ENCODE measurements at places on chromosomes 13 and 19. TPM values are rescaled to one million over a fixed set of nuclear protein-coding genes. Genes with fewer than 3 reads are reported as not detected.

- no peaks in the 10 kb centered on the region for H3K4me1 ChIP-seq
- no peak for DNase-seq
- no peak overlapping the region for H3K4me3 ChIP-seq
- H3K27ac ChIP-seq = no peak overlapping the region
Measured at GRCh38 chr19:38047049-38047438, 140.0 kb downstream of the SIPA1L3 start.

DNA sequence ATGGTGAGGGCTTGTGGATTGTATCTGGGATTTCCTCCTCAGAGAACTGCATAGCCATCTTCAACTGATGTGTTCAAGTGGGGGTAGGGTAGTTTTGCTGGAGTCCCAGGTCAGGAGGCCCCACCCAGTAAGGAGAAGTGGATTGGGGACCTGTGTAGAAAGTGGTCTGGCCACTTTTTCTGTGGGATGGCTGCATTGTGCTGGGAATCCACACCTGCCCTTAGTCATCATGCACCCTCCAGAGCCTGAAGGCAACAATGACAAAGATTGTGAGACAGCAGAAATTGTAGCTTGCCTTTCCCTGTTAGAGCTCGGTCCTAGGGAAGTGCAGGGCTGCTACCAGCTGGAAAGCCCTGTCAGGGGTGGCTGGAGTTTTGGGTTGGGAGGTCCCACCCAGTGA, 255.4 kb downstream of the NDFIP2 start:
- no peaks in the 10 kb centered on the region for H3K4me1 ChIP-seq
- H3K27me3 ChIP-seq = no peaks in the 10 kb centered on the region
- H3K36me3 ChIP-seq = no peaks in the 10 kb centered on the region
- no peak for DNase-seq
- H3K4me3 ChIP-seq = no peak overlapping the region

DNA sequence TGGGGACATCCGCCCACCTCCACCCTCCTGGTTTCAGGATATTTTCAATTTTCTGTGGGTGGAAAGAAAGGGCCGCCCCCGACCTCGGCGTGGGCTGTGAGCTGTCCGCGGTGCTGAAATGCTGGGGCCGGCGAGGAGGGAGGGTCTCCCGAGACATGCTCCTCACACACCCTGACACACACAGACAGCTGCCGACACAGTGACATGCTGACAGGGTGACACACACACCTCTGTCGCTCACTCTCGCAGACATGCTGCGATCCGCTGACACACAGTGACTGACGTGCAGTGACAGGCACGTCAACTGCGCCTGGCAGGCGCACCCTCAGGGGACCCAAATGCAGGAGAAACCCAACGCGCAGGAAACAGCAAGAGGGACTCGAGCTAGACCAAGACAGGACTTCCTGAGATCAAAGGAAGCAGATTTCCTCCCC, 25.1 kb upstream of the MEIS3 start:
- no peaks in the 10 kb centered on the region for H3K36me3 ChIP-seq
- no peaks in the 10 kb centered on the region for H3K4me1 ChIP-seq
- no peaks in the 10 kb centered on the region for H3K27me3 ChIP-seq

DNA sequence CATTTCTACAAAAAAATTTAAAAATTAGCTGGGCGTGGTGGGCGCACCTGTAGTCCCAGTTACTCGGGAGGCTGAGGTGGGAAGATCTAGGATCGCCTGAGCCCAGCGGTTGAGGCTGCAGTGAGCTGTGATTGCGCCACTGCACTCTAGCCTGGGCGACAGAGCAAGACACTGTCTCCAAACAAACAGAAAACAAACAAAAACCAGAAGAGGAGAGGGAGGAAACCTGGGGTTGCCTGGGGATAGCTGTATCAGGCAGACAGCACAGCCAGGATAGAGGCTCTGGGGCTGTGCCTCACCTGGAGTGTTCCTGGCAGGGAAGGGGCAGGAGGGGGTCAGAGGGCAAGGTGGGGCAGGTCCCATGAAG, 2.6 kb upstream of the POLR2E start:
- no peaks in the 10 kb centered on the region for H3K27me3 ChIP-seq
- H3K27ac ChIP-seq = no peak overlapping the region
- no peak for DNase-seq
- no peaks in the 10 kb centered on the region for H3K36me3 ChIP-seq

- no peak overlapping the region for H3K27ac ChIP-seq
- H3K27me3 ChIP-seq = no peaks in the 10 kb centered on the region
- no peak overlapping the region for H3K4me3 ChIP-seq
- DNase-seq = no peak
Measured at GRCh38 chr19:5091018-5091683, 122.2 kb downstream of the KDM4B start.

Gene PINLYP
- 8.2 TPM for total RNA-seq

All from aorta (tissue), 5 donors.